Neural progenitor cell (in vitro differentiated cells): ENCODE measurements at places on chromosomes 5 and 9. TPM values are rescaled to one million over a fixed set of nuclear protein-coding genes. Genes with fewer than 3 reads are reported as not detected.

ANKRD34B gene
- total RNA-seq = 0.77 and 2.5 TPM in 2 replicates

LRRTM2 gene
- total RNA-seq = not detected in 2 replicates

SAXO1 gene
- 0.09 and 0.15 TPM in 2 replicates for total RNA-seq

GRCh38 chr9:68498816-68499215 lies 41.9 kb downstream of the TMEM252 start:
- H3K27ac ChIP-seq = no peak overlapping the region
- no peaks in the 10 kb centered on the region for H3K36me3 ChIP-seq
- H3K4me1 ChIP-seq = peaks cover 14% of the 10 kb centered on the region
- H3K4me3 ChIP-seq = no peak overlapping the region

- H3K36me3 ChIP-seq = no peaks in the 10 kb centered on the region
- H3K27ac ChIP-seq = no peak overlapping the region
- H3K4me3 ChIP-seq = no peak overlapping the region
These were observed 16.4 kb downstream of the GNAQ start for GRCh38 chr9:78015241-78015640.

DNA sequence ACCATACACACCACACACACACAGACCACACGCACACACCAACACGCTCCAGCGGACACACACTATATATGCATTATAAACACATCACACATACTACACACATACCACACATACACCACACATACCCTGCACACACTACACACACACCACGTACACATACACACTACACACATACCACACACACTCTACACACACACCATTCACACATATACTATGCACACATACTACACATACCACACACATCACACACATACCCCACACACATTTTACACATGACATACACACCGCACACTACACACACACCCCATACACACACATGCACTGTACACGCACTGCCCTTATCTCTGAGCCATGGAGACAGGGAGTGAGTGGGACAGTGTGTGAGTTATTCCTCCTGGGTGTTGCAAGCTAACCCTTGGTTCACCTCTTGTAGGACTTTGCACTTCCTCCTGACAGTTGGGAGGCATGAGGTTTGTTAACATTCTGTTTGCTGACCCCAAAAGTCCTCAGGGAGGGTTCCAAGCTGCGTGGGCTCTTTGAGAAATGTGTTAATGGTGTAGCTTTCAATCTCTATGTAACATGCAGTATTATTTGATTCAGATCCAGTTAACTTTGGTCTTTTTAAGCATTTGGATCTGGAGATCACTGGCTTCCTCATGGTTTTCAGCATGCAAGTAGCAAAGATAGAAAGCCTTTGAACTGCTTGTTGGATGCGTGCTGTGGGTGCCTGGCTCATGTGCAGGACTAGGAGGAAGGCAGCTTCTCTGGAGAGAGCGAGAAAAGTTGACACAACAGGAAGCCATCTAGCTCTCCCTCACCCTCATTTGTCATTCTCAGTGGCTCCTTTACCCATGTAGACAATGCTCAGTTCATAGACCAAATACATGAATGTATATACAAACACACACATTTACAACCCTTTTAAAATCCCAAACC lies 13.7 kb downstream of the IL31RA start:
- H3K27ac ChIP-seq = no peak overlapping the region
- H3K4me1 ChIP-seq = no peaks in the 10 kb centered on the region
- no peak overlapping the region for H3K4me3 ChIP-seq
- H3K36me3 ChIP-seq = no peaks in the 10 kb centered on the region
- DNase-seq = no peak

DNA sequence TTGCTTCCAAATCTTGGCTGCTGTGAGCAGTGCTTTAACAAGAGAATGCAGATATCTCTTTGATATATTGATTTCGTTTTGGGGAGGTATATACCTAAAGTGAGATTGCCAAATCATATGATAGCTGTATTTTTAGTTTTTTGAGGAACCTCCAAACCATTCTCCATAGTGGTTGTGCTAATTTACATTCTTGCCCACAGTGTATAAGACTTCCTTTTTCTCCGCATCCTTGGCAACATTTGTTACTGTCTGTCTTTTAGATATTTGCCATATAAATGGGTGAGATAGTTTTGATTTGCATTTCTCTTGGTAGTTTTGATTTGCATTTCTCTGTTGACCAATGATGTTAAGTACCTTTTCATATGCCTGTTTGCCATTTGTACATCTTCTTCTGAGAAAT lies 10.0 kb upstream of the PLK2 start:
- DNase-seq = no peak
- no peaks in the 10 kb centered on the region for H3K4me1 ChIP-seq
- H3K4me3 ChIP-seq = no peak overlapping the region
- H3K27ac ChIP-seq = no peak overlapping the region
- no peaks in the 10 kb centered on the region for H3K27me3 ChIP-seq

- H3K27me3 ChIP-seq = no peaks in the 10 kb centered on the region
- peaks cover 18% of the 10 kb centered on the region for H3K36me3 ChIP-seq
- H3K4me3 ChIP-seq = no peak overlapping the region
- DNase-seq = no peak
These were observed 18.7 kb upstream of the ROPN1L start for GRCh38 chr5:10423022-10423421.

DNA sequence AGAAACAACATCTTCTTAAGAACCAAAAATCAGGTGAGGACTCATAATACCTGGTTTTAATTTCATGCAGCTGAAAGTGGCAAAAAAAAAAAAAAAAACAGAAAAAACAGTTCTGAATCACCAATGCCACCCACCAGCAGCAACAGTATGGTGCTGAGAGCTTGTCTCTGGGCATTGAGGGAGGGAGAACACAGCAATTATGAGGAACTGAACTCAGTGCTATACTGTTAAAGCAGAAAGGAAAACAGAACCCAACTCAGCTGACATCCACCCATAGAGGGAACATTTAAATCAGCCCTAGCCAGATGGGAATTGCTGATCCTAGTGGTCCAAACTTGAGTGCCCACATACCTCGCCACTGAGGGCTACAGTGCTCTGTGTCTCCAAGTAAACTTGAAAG lies 657.9 kb downstream of the ACTL7B start:
- H3K4me3 ChIP-seq = no peak overlapping the region
- H3K27ac ChIP-seq = no peak overlapping the region
- H3K4me1 ChIP-seq = no peaks in the 10 kb centered on the region
- no peak for DNase-seq
- no peaks in the 10 kb centered on the region for H3K27me3 ChIP-seq

GRCh38 chr9:82593501-82593900 lies 469.4 kb downstream of the RASEF start:
- H3K27me3 ChIP-seq = no peaks in the 10 kb centered on the region
- no peak overlapping the region for H3K4me3 ChIP-seq
- no peak overlapping the region for H3K27ac ChIP-seq
- H3K36me3 ChIP-seq = no peaks in the 10 kb centered on the region
- no peak for DNase-seq
- no peaks in the 10 kb centered on the region for H3K4me1 ChIP-seq

GRCh38 chr5:52015760-52016159 lies 632.5 kb downstream of the ISL1 start:
- no peak overlapping the region for H3K4me3 ChIP-seq
- peaks cover 16% of the 10 kb centered on the region for H3K4me1 ChIP-seq
- no peak for DNase-seq
- no peaks in the 10 kb centered on the region for H3K27me3 ChIP-seq
- H3K36me3 ChIP-seq = no peaks in the 10 kb centered on the region

DNA sequence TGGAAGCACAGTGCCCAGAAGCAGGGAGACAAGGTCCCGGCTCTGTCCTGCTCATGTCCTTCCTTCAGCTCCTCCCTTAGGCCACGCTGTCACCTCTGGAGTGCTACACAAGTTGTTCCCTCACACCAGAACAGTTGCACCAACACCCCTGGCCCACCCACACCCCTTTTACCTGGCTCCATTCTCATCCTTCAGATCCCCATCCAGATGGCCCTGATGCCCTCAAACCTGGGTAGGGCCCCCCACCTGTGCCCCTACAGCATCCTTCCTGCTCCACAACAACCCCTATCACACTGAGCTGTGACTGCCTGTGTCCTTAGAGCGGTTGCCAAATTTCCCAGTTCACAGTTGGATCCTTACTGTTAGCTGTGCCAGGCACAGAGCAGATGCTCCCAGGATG lies 29.2 kb downstream of the ANKS6 start:
- H3K27me3 ChIP-seq = no peaks in the 10 kb centered on the region
- no peaks in the 10 kb centered on the region for H3K36me3 ChIP-seq
- no peak overlapping the region for H3K27ac ChIP-seq
- no peak for DNase-seq
